ENCODE measurements at places on chromosomes 3 and 15.

GRCh38 chr3:88150371-88150770 lies 612 bp downstream of the C3orf38 start:
- DNase-seq = no peak

- DNase-seq = no peak
These were observed 14.5 kb upstream of the PLD1 start for GRCh38 chr3:171824824-171825221.

DNA sequence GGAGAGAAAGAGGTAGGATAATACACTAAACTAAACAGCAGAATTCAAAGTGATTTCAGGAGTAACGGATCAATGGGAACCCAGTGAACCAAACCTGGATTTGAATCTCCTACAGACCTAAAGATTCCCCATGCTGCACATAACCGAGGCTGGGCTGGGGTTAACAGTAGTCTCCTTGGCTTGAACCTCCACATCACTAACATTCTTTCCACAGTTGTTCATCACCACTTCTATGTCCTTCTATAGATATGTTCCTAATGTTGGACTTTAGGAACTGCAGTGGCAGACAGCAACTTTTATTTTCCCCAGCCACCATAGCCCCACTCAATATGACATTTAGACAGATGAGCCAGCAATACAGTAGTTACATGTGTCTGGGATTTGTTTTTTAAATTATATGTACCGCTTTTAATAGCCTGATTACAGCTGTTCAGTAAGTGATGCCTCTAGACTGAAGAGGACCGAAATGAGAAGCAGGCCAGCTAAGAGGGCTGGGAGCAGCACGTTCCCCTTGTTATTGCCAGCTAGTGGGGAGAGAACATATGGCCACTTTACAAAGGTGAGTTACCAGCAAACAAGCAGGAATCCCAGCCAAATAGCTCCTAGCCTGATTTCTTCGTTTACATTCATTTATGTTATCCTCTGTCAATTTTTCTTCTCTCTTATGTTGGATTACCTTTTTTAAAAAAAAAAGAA lies 472.6 kb upstream of the CDIN1 start:
- DNase-seq = no peak

DNA sequence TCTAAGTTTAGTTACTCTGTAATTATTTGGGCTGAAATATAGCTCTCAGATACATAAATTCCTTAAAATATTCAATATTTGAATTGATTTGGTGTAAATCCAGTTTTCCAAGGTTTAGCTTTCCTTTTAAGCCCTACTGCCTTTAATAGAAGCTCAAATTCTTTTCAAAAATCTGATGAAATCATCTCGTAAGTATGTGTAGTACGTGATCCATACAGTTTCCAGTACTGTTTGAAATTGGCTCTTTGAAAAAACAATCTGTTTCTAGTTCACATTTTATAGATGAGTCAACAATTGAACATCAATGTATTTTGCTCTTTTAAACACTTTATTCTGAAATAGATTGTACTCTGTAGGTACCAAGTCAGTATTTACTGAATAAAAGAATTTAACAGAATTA lies 84.2 kb downstream of the LRRC49 start:
- no peak for DNase-seq

DNA sequence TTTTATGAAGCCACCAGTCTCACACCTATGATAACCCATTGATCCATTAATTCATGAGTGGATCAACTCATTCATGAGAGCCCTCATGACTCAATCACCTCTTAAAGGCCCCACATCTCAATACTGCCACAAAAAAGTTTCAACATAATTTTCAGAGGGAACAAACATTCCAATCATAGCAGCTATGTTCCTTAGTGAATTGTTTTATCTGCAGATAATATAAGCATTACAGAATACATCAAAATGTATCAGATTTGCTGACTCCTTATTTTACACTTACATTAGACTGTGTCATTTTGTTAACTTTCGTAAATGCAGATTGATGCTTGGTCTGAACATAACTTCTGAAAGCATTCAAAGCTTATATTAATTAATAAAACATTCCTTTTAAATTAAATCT lies 155.3 kb upstream of the MBNL1 start:
- DNase-seq = no peak

GRCh38 chr15:67382723-67383122 lies 128.1 kb downstream of the IQCH start:
- no peak for DNase-seq

- no peak for DNase-seq
These were observed 15.1 kb downstream of the MYZAP start for GRCh38 chr15:57606816-57607215.

DNA sequence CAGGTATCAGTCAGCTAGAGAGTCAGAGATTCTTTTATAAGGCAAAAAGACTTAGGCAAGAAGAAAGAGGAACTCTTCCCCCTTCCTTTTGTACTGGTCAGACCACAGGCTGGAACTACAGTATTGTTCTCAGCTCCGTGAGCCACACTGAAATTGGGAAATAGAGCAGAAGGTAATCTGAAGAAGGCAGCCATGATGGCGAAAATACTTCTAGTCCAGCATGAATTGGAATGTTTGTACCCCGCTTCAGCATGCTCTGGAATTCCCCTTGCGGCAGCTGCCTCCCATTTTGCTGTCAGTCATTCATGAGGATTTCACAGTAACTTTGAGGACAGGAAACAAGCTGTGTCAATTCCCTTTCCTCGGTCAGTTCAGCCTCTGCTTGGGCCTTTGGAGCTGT lies 96.2 kb downstream of the CORO2B start:
- DNase-seq = no peak

DNA sequence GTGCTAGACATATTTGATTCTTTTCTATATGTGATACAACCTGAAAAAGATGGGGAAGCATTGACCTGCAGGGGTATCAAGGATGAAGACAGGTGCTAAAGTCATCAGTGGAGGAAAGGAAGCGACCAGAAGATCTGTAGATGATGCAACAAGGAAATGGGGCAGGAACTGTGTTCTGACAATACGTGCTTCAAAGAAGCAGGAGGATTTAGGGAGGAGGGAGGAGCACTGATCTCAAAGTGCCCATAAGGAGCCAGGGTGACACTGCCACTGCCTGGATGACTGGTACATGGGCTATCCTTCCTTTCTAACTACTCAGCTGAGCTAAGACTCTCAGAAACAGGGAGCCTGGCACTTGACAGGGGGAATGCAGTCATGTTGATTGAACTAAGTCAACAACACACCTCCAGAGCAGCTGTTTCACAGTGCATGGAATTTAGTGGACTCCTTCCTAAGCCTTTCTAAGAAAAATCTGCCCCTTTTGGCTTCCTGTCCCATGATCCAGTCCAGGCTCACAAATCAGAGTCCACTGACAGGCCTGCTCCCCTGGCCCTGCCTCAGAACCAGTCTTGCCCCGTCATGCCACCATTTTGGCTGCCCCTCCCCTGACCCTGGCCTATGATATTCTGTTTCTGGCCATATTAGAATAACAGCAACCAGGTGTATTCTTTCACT lies 12.0 kb downstream of the LYSMD4 start:
- DNase-seq = no peak

DNA sequence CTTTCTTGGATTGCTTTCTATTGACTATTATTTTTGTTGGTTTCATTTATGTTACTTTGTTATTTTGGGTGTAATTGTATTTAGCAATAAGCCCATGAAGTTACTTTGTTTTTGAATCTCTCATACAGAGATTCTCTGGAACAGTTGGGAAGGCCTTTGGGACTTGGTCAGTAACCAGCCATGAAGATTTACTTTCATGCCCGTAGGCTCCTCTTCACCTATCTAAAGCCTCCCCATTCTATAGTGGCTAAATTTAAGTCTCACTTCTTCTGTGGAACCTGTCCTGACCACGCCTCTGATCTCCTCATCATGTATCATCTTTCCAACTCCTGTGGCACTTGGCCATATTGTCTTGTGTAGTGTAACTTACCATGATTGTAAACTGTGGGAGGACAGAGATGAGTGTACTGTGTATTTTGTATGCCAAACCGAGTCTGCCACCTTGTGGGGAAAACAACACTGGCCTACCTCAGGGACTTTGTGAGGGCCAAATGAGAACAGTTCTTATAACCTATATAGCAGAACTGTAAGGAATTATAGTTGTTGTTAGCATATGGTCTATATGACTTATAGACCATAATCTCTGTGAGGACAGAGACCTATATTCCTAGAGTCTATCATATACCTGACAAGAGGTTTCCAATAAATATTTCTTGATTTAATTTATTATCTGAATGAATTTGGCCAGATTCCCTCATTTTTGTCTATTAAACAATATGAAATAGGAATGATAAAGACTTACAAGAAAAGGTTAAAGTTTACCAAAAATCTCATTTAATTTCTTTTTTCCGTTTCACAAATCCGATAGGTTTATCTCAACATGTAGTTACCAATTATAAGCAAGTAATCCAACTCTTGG lies 75.0 kb downstream of the STARD9 start:
- DNase-seq = peak; percentile 28

- DNase-seq = peak; percentile 71
These were observed 228.2 kb downstream of the TCF12 start for GRCh38 chr15:57146506-57147201.

- DNase-seq = no peak
These were observed 36.2 kb upstream of the PLSCR2 start for GRCh38 chr3:146505516-146505915.

- no peak for DNase-seq
These were observed 6.6 kb downstream of the PLSCR5 start for GRCh38 chr3:146598535-146598934.

- no peak for DNase-seq
These were observed 8.4 kb upstream of the CCDC54 start for GRCh38 chr3:107368654-107369398.

DNA sequence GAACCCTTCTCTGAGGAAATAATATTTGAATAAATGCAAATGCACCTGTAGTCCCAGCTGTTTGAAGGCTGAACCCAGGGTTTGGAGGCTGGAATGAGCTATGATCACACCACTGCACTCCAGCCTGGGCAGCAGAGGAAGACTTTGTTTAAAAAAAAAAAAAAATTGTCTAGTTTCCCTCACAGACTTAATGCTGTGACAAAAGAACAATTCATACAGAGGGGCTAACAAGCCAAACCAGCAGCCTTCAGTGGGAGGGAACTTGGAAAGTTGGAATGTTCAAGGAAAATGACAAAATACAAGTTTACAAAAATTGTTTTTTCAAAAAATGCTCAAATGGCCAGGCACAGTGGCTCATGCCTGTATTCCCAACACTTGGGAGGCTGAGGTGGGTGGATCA lies 228.0 kb upstream of the CGNL1 start:
- no peak for DNase-seq

DNA sequence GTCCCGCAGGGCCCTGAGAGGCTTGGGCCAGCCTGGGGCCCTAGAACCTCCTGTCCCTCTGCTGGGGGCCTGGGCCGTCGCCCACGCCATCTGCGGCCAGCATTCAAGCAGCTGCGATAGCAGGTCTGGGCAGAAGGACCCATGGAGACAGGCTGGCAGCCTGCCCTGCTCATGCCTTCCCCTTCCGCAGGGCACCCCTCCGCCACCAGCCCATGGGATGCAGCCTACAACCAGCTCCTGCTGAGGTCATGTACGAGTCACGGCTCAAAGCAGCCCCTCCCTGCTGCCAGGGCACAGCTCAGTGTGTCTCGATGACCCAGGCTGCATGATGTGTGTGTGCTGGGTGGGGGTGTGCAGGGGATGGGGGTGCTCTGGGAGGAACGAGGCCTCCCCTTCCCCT lies 27.8 kb downstream of the DUSP7 start:
- no peak for DNase-seq

GRCh38 chr3:170572665-170573253 lies 13.1 kb downstream of the SLC7A14 start:
- no peak for DNase-seq

DNA sequence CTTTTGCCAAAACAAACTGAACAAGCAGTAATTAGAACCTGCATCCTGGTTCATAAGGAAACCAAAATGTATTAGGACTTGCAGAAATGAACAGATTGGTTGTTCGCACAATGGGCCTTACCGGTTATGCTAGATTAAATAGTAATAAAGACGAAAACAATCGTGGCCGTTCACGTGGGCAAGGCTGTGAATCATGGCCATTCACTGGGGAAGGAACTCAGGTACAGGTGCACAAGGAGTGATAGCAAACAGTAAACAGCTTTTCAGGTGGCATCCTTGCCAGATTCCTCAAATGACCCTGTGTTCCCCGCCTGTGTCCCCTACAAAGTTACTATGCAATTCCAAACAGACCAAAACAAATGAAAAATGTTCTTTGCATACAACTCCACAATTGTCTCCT lies 8.2 kb downstream of the LRIG1 start:
- no peak for DNase-seq

DNA sequence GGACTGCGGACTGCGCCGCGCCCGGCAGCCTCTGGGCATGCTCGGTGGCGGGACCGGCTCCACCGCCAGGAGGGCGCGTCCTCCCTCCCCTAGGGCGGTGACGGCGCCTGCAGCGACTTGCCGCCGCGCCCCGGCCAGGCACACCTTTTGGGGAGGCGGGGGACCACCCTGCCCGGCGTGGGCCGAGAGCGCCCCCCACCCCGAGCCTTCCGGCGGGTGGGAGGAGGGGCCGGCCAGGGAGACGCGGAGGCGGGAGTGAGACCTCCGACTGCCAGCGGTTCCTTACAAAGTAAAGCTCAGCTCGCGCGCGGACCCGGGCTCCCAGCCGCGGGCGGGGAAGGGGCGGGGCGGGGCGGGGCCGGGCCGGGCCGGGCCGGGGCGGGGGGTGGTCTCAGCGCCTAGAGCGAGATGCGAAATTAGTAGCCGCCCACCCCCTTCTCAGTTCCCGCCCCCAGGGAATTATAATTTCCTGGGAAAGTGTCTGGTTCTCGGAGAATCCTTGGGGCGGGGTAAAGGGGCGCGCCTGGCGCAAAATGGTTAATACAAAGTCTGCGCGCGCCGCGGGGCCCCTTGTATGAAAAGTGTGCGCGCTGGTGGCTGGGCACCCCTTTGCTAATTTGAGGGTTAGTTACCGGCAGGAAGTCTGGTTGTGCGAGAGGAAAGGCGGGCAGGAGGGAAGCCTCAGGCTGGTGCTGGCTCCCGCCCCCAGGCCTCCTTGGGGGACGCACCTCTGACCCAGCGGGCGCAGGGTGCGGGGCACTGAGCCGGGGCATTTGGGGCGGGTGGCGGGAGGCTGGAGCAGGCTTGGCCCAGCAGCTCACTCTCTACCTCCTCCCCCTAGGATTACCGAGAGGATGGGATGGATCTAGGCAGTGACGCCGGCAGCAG lies 224.8 kb upstream of the IL12A start:
- peak; percentile 94 for DNase-seq

DNA sequence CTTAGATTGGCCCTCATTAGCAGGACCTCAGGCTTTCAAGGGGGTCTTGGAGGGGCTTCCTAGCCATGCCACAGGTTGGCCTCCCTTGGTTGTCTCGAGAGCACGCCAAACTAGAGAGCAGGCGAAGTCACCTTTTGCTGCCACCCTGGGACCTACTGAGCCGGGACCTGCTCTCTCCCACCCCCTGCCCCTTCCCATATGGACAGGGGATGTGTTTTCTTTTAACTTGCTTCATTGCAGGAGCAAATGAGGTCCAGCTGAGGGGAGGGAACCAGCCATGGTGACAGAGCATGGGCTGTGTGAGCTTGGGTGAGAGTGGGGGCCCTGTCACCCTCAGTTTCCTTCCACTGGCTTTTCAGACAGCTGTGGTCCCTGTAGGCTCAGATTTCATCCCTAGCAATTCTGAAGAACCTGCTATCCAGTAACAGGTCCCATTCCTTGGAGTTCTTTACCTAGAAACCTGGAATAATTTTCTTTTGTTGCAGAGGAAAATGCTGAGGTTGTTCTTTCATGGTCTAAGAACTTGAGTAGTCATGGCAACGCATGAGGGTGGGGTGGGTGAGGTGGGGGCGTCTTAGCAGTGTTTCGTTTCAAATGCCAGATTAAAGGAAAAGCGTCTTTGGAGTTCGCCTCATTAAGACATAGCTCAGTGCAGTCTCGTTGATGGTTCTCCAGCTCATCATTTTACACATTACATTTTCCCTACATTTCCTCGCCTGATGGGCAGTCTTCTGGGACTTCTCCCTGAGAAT lies 20.1 kb upstream of the MAGEF1 start:
- no peak for DNase-seq

- no peak for DNase-seq
These were observed 21.8 kb downstream of the MRPS11 start for GRCh38 chr15:88489321-88489720.

All from COR-L47 (cell line).